ENCODE measurements at places on chromosomes 5 and 9.
A peak's percentile ranks its signal among the peaks of the same experiment; 100 is the strongest.

GRCh38 chr5:158209219-158209908 is 350.4 kb upstream of the CLINT1 start:
- no peak for DNase-seq

- DNase-seq: no peak
Observed at GRCh38 chr5:9207817-9208418, 338.0 kb downstream of the SEMA5A start.

DNA sequence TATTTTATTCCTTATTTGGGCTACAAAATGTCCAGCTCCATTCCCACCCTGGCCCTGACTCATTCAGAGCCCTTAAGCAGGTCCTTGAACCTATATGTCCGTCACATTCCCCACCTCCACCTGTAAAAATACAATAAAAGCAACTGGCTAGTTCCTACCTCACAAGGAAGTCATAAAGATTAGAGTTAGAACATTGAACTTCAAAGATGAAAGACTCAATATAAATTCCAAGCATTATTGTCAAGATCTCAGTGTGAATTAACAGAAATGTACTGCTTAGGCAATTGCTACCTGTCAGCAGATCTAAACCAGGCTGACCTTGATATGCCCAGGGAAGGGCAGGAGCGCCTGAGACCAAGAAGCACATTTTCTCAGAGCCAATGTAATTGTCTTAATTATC is 221.8 kb downstream of the ENC1 start:
- DNase-seq: no peak

GRCh38 chr5:60228676-60229075 is 335.1 kb upstream of the PDE4D start:
- DNase-seq: no peak

GRCh38 chr5:140635291-140636257 is 2.6 kb upstream of the CD14 start:
- DNase-seq: no peak

DNA sequence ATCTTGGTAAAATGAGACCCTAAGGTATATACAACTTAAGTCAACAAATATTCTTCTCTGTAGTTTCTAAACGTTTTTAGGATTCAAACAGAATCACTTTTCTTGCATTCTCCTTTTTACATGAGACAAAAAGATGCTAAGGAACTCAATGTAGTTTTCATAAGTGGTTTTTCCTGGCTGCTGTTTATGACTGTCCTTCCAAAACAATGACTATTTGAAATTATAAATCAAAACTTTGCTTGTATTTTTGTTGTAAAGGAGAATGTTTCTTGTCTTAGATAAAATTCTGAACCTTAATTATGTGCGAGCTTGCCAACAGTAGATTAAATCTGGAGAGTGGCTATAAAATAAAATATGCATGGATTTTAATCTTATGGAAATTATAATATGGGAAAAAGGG is 53.8 kb downstream of the GRIN3A start:
- no peak for DNase-seq

GRCh38 chr5:89315286-89316100 is 432.5 kb upstream of the MEF2C start:
- DNase-seq: no peak

GRCh38 chr5:77031891-77032290 is 1.7 kb downstream of the AGGF1 start:
- DNase-seq: no peak

- DNase-seq: peak; percentile 38
Observed at GRCh38 chr5:79236362-79236969, 535 bp downstream of the JMY start.

- no peak for DNase-seq
Observed at GRCh38 chr9:42378418-42378815, 195.0 kb downstream of the SPATA31A6 start.

GRCh38 chr5:42586625-42587024 is 163.4 kb downstream of the GHR start:
- no peak for DNase-seq

DNA sequence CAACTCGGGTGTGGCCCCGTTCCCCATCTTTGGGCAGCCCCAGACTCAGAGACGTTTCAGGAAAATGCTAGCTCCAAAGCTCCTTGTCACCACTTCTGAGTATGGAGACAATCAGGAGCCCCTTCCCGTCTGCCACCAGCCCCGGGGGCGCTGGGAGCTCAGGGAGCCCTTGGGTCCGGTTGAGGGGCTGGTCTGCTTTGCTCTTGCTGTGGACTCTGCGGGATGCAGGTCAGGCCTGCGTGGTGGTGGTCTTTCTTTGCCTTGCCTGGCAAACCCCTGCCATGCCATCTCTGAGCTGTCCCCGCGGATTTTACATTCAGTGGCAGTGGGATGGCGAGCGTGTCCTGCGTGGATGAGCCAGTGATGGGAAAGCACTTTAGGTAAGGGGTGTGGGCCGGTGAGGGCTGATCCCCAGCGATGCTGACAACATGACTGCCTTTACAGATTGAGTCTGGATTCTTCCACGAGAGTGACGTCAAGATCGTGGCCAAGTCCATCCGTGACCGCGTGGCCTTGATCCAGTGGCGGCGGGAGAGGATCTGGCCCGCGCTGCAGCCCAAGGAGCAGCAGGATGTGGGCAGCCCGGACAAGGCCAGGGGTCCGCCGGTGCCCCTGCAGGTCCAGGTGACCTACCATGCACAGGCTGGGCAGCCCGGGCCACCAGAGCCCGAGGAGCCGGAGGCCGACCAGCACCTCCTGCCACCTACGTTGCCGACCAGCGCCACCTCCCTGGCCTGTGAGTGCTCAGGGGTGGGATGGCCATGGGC is 63.3 kb downstream of the WNK2 start:
- no peak for DNase-seq

GRCh38 chr9:12141422-12141821 is 551.8 kb upstream of the TYRP1 start:
- no peak for DNase-seq

DNA sequence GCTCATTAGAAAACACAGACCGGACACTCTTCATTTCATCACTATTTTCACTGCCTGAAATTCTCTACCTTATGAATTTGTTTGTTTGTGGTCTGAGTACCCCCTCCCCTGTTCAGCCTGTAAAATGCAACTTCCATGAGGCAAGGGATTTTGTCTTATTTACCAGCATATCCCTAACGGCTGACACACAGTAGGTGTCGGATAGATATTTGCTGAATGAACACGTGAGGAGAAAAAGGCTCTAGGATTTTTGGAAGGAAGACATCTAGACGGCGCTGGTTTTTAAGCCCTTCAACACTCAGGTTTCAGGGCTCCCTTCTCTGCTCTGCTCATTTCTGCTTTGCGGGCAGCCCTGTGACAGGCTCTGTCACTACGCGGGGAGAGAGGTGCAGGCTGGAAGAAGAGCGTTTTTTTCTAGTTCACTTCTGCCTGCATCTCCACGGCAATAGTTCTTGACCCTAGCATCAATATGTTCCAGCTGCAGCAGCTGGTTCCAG is 41.0 kb downstream of the KCNMB1 start:
- DNase-seq: no peak

DNA sequence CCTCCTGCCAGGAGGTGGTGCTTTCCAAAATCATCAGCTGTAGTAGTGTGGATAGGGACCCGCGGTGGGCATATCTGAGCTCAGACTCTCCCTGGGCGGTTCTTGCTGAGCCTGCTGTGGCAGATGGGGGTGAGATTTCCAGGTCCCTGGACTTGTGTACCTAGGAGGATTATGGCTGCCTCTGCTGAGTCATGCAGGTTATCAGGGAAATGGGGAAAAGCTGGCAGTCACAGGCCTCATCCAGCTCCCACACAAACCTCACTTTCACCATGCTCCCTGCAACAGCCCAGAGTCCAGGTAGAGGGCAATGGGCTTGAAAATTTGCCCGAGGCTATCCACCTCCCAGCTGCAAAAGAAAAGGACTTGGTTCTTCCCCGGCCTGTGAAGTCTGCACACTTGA is 23.4 kb upstream of the MAMDC2 start:
- no peak for DNase-seq

DNA sequence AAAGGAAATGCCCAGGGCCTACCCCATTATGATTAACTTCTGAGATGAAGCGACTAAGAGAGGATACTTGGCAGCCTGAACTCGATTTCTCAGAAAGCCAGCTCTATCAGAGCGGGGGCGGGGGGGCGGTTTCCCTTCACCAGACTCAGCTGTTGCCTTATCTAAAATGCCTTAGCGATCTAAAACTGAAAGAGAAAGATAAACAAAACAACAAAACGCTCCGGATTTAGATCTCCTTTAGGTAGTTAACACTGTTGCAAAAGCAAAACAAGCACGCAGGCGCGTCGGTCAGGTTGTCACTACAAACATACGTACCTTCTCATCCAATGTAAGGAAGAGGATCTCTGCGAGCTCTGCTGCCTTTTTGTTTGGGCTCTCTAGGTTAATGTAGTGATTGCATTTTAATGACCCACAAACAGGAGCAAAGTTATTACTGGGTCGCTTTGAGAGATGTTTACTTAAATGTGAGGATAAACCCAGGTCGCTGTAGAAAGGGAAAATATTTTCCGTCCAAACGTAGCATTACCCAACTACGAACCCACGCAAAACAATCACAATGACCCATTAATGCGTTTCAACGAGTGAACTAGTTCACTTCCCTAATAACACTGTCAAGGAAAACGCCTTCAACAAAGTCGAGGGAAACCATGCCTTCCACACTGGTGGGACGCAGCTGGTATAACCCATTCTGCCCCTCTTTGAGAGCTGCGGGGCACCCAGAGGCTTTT is 982 bp downstream of the EPB41L4A start:
- no peak for DNase-seq

- DNase-seq: peak; percentile 85
Observed at GRCh38 chr5:151150471-151151262, 6.9 kb downstream of the ANXA6 start.

- DNase-seq: no peak
Observed at GRCh38 chr5:137778772-137779564, 24.8 kb upstream of the HNRNPA0 start.

DNA sequence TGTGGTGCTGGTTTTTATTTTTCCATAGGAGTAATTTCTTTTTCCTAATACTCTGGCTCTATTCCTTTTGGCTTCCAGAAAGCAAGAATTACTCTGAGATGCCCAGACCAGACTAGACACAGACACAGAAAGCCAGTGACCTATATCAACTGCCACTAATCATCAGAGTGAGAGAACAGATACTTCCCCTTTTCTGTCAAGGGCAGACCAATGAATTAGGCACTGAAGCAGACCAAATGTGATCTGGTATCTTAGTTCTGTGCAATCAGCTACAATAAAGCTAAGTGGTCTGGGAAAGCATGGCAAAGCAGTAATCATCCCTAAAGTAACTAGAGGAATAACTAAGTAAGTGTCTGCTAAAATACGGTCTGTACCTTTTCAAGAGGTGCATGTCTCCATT is 239.1 kb downstream of the ELAVL2 start:
- DNase-seq: no peak

DNA sequence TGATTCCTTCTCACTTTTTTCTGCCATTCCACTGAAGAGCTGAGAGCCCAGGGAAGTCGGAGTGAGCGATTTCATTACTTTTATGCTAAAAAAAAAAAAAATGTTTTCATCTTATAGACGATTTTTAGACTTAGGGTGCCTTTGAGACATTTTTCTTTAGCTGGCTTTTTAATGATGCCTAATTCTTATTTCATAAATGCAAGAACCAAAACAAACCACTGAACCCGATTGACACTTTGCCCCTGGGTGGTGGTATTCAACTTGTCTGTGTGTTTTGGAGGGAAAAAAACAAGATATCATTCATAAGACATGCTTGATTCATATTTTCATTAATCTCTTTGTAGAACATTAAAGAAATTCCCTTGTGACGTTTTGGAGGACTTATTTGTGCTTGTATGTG is 2.4 kb downstream of the TLE4 start:
- DNase-seq: no peak

GRCh38 chr5:81638471-81638870 is 112.4 kb downstream of the SSBP2 start:
- DNase-seq: no peak

DNA sequence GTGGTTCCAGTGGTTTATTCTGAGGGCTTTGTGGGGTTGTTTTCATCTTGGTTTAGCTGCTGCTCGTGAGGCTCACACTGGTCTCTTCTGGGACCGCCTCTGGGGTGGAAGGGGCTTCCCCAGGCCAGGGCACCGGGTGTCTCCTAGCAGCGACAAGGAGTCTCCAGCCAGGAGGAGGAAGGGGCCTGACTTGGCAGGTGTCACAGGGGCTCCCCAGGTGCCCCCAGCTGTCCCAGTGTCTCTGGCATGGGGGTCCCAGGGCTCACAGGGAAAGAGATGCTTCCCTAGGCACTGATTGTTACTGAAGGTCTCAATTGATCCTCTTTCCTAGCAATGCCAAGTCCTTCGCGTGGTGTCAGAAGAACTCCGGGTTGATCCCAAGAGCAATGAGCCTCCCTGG is 241.1 kb upstream of the IRX4 start:
- no peak for DNase-seq

DNA sequence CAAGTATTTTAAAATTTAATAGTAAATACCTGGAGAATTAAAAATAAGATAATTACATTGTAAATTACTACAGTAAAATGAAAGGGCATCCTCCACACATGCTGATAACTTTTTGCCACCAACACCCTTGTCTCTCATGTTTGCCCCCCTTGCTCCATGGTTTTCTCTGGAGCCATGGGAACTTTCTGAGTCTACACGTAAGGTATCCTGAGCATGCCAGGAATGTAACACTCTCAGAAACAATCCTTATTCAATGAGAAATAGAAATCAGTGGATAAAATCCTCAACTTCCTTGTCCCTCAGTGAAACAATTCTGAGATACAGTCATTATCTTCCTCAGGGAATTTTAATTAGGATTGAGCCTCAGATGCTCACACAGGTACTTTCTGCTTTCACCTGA is 108.9 kb downstream of the IZUMO3 start:
- no peak for DNase-seq

DNA sequence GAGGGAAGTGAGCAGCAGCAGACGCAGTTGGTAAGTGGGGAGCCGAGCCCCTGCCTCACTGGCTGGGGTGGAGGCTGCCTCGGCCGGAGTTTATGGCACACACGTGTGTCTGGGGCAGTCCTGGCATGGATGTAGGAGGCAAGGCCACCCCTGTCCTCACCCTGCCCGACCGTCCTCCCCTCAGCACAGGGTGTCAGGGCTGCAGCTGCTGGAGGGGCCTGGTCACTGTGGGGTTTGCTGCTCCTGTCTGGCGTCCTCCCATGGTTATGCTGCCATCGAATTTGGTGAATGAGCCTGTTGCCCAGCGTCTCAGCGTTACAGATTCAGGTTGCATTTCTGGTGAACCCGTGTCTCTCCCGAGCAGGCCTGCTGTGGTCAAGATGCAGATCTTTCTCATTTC is 32.4 kb downstream of the CEP72 start:
- DNase-seq: no peak

GRCh38 chr9:95770653-95771131 is 104.8 kb upstream of the ERCC6L2 start:
- DNase-seq: no peak

DNA sequence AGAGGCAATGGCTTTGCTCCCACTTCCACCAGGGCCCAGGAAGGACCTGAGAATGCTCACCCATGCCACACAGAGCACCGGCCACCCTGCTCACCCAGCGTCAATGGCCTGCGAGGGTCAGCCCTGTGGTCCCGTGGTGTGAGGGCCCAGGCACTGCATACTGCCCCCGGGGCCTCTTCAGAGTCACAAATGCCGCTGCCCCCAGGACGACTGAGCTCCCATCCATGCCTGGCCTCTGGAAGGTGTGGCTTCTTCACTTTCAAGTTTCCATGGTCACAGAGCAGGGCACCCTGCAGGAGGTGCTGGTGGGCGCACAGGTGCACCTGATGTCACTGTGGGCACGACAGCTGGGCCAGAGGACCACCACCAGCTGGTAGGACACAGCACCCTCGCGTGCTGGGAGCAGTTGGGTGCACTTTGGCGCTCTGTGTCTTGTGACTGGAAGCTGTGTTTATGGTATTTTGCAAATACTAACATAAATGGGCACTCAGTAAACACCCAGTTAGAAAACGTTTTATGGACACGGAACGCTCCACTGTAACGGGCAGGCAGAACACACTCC is 12.5 kb upstream of the ZDHHC11 start:
- DNase-seq: no peak

Measured in CD4-positive, alpha-beta T cell treated with Interleukin-6 for 4 hours (primary cell).